ENCODE measurements at places on chromosomes 5 and 9.

DNA sequence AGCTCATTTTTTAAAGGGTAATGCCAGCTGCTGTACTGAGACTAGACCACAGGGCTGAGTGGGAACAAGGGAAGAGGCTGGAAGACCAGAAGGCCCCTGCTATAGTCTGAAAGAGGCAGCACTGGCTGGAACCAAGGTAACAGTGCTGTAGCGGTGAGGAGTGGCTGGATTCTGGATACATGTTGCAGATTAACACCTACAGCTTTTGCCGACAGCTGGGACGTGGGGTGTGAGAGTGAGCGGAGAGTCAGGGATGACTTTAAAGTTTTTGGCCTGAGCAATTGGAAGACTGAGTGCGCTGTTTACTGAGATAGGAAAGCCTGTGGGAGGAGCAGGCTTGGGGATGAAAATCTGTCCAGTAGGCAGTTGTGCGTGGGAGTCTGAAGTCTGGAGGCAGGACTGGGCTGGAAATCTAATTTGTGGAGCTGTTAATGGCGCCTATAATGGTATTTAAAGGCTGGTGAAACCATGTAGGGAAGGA, 26.5 kb downstream of the AQP7 start:
- DNase-seq: no peak

DNA sequence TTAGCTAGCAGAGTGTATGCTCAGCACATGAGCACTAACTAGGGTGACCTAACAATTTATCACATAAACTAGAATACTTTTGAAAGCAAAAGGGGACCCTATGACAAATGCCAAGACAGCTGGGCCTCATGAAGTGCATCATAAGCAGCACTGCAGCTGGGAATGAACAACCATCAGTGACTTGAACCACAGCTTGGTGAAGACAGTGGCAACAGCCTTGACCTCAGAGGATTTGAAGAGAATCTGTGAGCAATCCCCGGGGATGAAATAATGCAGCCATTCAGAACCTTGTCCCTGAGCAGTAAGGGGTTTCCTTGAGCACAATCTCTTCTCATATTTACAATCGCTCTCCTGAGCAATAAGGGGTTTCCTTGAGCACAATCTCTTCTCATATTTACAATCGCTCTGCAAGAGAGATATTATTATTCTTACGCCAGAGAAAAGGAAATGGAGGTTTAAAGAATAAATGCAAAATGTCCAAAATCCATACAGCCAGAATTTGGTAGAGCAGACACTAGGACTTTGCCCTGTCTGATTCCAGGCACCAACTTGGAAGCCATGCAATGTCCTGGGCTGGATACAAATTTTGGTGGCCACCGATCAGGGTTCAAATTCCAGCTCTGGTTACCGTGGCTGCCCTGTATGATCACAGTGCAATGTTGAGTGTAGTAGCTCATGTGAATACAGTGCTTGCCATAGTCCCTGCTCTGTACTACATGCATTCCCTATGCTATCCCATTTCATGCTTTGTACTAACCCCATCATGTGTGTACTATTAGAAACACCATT, 846 bp upstream of the NSG2 start:
- no peak for DNase-seq

- DNase-seq: no peak
Measured at GRCh38 chr5:173762045-173762444, 126.1 kb upstream of the CPEB4 start.

- peak; percentile 67 for DNase-seq
Measured at GRCh38 chr5:56269216-56269927, 36.2 kb upstream of the ANKRD55 start.

GRCh38 chr5:159091065-159091464, 8.7 kb downstream of the EBF1 start:
- peak; percentile 80 for DNase-seq

DNA sequence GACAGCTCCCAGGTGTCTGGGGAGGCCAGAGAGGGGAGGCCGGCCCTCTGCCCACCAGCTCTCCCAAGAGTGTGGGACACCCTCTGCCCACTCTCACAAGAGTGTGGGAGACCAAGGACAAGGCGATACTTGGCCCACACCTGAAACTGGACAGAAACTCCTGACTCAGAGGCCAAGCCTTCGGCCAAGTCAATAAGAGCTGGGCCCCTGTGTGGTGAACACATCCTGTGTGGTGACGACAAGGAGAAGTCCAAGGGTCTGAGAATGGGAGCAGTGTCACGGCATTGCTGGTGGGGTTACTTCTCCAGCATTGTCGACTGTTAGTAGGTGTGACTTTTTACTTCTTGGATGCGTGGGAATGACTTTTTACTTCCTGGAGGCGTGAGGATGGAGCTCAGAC, 14.6 kb upstream of the F2RL1 start:
- DNase-seq: no peak

- DNase-seq: no peak
Measured at GRCh38 chr5:3153226-3153858, 401.9 kb upstream of the IRX2 start.

DNA sequence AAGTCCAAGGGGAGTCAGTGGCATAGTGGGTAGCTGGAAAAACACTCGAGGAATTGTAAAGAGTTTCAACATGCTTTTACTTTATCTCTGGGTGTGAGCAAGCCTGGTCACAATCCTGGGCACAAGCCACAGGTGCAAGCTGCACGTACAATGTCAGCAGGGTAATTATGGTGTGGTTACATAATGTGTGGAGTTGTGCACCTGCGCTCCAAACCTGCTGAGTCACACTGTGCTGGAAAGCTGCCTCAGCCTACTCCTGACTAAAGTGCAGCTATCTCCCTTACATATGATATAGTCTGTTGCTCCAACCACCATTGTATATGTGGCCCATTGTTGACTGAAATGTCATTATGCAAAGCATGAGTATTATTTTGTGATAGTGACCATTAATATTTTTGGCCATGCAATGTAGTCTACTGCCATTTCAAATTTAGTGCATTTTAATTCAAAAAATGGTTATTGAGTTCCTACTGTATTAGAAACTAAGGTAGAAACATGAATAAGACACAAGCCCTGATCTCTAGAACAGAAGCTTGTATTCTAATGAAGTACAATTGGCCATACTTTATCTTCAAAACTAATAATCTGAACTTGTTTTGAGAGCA, 160.9 kb upstream of the SLC30A5 start:
- DNase-seq: no peak

DNA sequence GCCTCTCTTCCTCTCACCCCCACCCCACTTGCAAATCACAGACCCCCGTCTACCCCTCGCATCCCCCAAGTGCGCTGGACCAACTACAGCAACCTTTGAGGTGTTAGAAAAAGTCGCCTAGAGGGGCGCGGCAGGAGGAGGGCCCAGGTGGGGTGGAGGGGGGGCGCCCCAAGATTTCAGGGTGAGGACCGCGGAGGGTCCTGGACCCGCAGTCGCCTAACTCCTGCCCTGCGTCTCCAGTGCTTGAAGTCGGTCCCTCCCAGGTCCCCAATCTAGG, 379 bp upstream of the EGFLAM start:
- DNase-seq: no peak

Measured in NCI-H524 (cell line).